Activated CD4-positive, alpha-beta T cell treated with anti-CD3 and anti-CD28 coated beads for 48 hours (primary cell): ENCODE measurements at places on chromosomes 13 and 19.

DNA sequence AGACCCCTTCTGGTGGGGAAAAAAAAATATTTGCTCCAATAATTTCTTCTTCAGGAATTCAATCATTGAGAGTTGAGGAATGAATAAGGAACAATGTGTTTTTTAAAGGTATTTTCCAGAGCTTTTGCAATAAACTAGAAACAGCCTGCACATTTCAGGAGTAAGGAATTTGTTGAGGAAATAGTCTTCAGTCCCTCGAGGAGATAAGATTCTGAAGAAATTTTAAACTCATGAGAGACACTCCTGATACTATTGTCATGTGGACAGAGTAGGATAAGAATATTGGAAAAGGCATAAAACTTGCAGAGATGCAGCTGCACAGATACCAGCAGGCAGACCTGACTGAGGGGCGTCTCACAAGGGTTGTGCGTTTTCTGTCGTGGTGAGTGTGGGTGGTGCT, 36.6 kb downstream of the COMP start:
- DNase-seq, result no peak

DNA sequence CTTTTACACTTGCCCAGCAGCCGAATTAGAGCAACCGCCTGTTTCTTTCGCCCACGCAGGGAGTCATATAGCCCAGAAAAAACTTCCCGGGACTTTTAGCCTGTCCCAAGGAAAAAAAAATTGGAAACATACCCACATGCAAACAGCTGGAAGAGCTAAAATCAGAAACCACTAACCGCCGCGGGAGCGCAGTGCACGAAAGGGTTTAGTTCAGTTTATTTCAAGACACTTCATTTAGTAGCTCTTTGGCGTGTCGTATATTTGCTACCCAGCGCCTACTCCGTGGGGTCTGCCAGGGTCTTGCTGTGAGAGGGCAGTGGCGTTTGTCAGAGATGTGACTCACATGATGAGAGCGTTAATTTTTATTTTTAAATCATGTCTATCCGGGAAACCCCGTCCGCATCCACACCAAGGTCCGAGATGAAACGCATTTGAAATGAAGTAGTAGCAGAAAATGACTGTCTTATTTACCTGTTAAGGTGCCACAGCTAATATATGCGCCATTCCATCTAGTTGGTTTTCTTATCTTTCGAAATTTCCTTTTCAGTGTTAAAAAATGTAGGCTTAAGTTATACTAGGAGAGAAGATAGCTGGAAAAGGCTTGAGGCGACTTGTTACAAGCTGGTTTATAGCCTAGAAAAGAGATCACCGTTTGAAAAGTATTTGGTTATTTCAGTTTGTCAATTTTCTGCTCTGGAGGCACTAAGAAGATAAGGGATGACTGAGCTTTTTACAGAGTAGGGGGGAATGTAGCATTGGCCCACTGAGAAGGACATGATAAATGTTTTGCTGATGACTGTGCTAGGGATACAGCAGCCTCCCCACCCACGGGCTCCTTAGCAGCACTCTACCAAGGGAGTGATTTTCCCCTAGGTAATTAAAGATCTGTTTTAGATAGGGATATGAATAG, 1.7 kb downstream of the KLF5 start:
- DNase-seq, result peak; percentile 11

DNA sequence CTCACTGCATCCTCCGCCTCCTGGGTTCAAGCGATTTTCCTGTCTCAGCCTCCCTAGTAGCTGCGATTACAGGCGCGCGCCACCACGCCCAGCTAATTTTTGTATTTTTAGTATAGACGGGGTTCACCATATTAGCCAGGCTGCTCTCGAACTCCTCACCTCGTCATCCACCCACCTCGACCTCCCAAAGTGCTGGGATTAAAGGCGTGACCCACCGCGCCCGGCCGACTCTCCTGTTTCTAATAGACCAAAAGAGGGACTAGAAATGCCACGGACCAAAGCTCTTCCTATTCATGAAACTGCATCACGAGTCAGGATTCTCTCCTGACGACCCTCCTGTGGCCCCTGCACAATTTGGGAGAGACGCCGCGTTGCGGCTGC, 563 bp downstream of the ZNF43 start:
- peak; percentile 34 for DNase-seq

DNA sequence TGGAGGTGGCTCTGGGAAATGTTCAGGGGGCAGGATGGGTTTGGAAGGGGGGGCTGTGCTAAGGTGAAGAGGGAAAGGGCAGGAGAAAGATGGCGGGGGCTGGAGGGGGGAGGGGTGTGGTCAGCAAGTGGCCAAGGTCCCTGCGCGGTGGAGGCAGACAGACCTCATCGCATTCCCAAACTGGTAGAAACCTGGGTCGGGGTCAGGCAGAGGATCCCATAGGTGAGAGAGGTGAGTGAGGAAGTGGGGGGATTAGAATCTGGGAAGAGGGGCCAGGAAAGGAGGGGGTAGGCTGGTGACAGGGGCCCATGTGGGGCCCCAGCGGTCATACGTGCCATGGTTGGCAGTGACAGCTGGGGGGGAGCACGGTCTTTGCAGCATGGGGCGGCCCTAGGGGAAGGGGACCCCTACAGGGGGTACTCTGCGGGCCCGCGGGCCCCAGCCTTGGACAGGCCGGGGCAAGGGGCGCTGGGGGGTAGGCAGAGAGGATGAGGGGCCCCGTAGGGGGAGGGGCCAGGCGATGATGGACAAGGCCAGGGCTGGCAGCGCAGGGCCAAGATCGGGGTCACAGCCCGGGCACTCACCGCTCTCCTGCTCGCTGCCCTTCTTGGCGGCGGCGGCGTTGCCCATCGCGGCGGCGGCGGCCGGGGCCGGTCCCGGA, 514 bp downstream of the PRKACA start:
- DNase-seq, result peak; percentile 16

DNA sequence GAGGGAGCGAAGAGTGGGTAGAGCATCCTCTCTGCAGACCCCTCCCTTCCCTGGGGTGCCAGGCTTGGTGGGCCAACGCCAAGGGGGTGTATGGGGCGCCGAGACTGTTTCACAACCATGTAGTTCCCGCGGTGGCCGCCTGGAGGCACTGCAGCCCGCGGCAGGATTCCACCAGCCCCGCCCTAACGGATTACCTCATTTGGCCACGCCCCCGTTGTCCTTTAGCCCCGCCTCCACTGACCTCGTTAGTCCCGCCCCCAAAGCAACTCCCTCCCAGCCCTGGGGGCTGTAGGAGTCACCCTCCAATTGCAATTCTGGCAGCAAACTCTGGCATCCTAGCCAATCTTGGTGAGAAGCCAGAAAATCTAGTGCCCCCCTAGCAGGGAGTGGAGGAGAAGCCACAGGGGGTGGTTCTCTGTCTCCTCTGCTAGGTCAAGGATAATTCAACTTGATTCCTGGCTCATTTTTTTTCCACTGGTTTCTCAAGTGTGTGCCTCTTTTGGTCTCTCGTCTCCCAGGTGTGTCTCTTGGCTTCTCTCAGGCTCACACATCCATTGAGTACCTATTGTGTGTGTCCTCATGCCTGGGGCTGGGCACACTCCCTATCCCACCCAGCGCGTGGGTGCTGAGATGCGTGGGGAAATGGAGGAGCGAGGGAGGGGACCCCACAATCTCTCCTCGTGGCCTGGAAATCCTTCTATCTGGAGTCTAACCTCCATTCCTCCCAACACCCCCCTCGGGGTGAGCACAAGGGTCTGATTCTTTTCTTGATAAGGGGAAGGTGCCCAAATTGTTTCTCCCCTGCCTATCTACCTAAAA, 2.0 kb downstream of the OLFM2 start:
- peak; percentile 94 for DNase-seq

DNA sequence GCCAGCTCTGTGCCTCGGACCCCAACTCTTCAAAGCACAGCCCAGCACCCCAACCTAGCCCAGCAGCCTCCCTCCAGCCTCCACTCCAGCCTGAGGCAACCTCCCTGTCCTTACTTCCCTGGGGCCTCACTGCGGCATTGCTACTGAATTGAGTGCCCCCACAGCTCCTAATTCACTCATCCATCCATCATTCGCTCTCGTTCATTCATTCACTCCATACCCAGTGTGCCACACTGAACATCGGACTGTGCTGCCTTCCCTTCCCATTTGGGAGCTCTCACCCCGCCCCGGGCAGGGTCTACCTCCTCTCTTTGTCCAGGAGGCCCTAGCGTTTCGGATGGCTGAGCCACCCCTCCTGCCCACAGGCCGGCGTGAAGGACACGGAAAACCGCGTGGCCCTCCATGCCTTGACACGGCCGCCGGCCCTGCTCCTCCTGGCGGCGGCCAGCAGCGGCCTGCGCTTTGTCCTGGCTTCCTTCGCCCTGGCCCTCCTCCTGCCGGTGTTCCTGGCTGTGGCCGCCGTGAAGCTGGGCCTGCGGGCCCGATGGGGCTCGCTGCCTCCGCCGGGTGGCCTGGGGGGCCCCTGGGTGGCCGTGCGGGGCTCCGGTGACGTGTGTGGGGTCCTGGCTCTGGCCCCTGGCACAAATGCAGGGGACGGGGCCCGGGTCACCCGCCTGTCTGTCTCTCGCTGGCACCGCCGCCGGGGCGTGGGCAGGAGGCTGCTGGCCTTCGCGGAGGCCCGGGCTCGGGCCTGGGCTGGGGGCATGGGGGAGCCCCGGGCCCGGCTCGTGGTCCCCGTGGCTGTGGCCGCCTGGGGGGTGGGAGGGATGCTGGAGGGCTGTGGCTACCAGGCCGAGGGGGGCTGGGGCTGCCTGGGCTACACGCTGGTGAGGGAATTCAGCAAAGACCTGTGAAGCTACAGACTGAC, 1.3 kb downstream of the NAT14 start:
- DNase-seq, result no peak

GRCh38 chr19:38819231-38819920, 6.6 kb upstream of the LGALS4 start:
- DNase-seq, result no peak

DNA sequence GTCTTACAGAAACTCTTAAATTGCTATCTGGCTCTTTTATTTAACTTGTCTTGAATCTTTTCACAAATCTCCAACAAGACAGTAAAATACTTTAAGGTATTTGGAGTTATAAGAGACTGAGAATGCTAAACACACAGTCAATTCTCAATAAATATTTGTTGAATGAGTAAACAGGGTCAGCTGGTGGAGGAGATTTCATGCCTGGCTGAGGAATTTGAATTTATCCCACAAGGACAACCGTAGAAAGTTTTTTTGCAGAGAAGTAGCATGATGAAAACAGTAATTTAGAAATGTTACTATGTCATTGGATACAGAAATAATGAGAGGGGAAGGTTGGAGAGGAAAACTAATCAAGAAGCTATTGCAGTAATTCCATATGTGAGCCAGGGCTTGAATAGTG, 1223.7 kb downstream of the PCDH17 start:
- no peak for DNase-seq

DNA sequence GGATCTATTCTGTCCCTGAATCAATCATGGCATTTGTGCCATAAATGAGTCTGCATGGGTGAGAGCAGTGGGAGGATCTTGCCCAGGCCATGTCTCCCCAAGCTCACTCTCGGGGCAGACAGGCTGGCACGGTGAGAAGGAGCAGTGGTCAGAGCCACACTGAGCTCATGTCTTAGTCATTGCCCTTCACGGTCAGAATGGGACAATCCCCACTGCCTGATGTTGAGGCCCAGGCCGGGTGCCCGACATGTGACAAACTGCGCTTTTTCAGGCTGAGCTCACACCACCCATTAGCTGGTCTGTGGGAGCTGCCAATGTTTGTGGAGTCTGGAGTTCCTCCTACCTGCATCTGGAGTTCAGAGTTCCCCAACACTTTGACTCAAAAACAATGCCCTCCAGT, 481.9 kb downstream of the COG6 start:
- DNase-seq, result peak; percentile 26

DNA sequence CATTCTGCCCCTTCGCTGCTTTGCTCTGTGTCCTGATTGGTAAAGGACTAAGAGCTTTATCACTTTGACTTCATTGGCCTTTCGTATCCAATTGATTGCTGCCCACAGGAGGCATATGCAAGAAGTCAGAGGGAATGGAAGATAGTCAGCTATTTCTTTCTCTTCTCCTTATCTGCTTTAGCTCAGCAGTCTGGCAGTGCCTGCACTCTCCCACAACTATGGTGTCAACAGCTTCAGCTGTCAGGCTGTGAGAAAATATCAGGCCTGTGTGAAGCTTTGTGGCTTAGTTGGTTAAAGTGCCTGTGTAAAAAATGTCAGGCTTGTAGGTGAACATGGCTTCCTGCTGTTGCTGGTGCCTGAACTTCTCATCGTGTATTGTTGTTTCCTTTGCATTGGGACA, 243.0 kb downstream of the PCDH17 start:
- DNase-seq, result no peak

DNA sequence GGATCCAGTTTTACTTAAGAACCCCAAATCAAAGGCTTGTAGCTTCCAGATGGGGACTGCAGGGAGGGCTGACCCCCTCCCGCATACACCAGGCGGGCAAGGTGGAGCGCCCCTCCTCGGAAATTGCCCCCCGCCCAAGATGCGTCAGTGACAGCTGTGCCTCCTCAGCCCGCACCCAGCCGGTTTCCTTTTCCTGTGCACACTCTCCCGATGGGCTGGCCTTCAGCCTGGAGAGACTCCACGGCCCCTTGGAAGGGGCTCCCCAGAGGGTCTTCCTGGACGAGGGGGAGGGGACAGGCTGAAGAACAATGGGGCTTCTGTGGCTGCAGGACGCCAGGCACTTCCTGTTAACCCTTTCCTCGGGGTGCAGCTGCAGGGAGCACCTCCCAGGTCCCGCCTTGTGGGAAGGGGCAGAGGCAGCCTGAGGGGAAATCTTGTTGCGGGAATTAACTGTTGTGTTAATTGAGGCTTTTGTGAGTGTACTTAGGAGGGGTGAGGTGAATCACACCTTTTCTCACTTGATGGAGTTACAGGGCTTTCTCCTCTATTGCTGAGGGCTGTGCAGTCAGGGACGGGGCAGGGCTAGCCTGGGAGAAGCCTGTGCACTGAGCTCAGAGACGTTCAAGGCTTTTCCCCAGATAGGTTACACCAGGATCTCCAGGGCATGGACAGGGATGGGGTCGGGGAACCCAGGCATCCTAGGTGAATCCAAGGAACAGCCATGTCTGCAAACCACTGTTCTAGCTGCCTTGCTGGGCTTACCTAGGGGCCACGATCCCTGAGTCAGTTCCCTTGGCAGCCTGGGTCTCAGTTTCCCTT, 14.3 kb downstream of the IER2 start:
- peak; percentile 50 for DNase-seq

DNA sequence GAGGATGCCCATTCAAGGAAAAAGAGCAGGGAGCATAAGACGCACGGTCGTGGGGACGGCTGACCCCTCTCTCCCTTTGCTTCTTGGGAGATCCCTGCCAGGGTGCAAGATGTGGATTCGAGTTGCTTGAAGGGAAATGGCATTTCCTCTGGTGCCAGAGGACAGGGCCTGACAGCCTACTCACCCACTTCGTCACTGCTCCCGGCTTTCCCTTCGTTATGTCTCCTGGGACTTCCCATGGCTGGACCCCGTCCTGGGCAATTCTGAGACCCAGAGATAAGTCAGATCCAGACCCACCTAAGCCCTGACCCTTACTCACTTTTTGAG, 1.2 kb downstream of the TBC1D17 start:
- no peak for DNase-seq

DNA sequence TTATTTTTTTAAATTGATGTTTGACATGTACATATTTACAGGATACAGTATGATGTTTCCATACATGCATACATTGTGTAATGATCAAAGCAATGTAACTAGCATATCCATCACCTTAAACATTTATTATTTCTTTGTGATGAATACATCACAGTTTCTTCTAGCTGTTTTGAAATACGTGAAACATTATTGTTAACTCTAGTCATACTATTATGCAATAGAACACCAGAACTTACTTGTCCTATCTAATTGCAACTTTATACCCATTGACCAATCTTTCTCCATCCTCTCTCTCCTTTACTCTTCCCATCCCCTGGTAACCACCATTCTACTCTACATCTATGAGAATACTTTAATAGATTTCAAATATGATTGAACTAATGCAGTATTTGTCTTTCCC, 1942.7 kb downstream of the PCDH9 start:
- DNase-seq, result no peak

GRCh38 chr19:55441692-55442321, 1.3 kb downstream of the SHISA7 start:
- peak; percentile 50 for DNase-seq
